ENCODE measurements at places on chromosomes 2 and 18.

- DNase-seq: no peak
These were observed 248.8 kb upstream of the FN1 start for GRCh38 chr2:215684448-215685237.

DNA sequence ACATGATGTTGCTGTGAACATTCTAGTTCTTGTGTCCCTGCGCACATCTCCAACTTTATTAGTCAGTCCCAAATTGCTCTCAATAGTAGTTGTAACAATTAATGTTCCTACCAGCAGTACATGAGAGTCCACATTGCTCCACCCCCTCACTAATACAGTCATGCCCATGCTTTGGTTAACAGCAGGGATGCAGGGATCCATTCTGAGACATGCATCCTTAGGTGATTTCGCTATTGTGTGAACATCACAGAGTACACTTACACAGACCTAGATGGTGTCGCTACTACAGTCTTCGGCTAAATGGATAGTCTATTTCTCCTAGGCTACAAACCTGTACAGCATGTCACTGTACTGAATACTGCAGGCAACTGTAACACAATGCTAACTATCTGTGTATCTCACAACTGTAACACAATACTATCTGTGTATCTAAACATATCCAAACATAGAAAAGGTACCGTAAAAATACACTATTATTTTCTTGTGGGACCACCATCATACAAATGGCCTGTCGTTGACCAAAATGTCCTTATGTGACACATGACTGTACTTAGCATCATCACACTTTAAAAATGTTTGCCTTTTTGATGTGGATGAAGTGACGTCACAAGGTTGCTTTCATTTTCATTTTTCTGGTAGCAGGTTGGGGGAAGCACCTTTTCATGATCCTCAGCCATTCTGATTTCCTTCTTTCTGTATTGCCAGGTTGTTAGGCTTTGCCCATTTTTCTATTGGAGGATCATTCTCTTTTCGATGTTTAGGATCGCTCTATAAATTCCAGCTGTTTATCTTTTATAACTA is 82.9 kb upstream of the RNF152 start:
- peak; percentile 46 for DNase-seq

DNA sequence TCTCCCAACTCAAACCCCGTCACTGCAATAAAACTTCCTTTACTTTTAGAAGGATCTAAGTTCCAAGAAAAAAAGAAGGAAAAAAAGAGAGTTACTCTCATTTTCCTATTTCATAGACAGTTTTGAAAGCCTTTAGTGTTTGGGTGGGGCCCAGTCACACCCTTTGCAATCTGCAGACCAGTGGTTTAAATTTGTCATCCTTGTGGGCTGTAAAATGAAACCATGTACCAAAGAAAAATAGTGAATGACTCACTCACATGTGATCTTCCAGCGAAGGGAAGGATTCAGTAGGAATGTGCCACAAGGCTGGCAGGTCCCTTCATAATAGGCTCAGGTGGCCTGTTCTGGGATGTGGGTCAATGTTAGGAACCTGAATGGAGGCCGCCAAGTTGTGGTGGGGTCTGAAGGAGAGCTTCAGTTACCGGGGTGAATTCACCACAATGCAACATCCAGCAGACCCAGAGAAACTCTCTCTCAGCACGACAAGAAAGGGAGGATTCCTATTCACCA is 28.3 kb downstream of the ANXA4 start:
- DNase-seq: peak; percentile 7

DNA sequence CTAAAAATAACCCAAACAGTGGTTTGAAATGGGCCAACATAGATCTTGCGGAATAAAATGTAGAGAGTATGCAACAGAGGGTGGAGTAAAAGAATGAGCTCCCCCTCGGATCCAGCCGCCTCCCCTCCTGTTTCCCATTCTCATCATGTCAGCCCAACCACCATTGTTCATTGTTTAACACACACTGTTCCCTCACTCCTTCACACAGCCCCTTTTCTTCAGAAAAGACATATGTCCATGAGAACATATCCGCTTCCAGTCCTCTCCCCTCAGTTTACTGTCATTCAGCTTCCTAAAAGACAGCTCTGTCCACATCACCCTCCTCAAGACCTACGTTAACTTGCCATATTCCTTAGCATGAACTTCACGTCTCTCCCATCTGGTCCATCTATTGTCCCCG is 62.9 kb upstream of the SERTAD2 start:
- no peak for DNase-seq

DNA sequence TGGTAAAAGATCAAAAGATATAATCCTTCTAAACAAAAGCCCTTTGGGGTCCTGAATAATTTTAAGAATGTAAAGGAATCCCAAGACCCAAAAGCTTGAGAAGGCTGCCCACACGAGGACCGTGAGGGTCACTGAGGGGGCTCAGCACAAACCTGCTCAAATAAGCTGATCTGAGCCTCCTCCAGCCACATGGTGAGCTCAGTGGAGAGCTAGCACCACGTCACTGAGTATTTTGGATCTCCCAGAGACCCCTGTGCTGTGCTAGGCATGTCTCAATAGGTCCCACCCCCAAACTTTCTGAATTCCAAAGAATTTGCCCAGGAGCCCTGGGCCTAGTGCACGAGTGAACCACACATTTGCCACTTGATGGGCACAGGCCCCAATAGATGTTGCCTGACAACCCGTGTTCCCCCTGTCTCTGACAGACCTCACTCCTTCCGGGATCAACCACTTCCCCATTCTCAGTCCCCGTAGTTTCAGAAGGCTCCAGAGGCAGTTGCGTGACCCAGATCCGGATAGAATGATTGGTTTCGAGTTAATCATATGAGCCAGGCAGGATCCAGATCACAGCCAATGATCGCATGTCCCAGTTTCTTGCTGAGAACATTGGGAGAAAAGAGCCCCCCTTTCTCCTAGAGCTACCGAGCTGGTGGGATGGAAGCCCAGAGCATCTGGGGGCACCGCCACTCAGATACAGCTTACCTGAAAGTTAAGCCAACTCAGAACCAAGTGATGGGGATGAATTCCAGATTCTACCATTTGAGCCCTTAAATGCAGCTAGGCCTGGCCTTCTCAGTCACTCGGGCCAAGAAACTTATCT is 203.8 kb downstream of the TNS1 start:
- DNase-seq: no peak

DNA sequence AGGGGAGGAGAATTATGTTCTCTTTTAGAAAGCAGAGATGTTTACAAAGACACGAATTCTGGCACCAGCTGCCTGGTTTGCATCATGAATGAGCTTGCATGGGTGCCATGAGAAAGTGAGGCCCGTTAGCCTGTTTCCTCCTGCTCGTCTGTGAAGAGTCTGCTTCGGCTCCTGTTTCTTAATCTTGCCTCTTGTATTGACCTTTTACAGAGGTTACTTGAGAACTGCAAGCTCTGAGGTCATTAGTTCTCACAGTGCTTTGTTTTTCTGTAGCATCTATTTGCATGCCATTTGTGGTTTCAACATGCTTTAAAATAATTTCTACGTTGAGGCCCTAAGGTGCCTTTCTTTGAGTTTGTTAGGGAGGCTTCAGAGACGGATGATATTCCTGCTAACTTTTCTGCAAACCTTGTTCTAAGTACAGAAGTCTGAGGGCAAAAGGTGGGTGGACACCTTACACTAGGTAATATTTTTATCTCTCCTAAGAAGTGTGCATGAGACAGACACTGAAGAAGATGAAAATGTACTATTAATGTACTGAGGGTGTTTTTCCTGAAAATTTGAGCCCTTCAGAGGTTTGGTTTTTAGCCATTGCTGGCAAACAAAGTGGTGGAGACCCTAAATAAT is 53.4 kb upstream of the LINC00305 start:
- no peak for DNase-seq

DNA sequence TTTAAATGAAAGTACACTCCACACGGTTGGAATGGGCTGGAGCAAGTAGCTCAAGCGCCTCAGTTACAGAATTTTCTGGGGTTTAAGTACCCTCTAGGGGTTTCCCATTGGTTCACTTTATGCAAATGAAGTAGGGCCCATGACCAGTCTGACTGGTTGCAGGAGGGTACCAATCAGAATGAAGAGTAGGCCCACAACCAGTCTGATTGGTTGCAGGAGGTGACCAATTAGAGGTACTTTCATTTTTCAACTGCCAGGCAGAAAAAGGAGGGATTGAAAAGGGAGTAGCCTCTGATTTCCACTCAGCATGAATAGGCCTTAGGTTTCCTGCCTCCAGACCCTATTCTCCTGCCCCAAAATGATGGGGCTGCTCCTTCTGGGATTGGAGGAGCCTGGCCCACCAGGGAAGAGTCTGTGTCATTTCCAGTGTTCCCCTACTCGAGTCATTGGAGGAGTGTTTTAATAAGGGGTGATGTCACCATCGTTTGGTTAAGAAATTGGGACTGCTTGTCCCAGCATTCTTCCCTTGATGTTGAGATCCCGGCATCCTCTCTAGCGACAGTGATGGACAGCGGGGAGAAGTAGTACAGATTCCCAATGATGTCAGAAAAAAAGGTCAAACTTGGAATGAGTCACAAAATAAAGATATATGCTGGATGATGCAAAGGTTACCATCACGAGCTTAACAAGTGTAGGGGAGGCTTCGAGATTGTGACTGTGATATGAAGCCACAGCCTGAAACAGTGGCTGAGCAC is 210.4 kb downstream of the SH3BP4 start:
- DNase-seq: no peak

DNA sequence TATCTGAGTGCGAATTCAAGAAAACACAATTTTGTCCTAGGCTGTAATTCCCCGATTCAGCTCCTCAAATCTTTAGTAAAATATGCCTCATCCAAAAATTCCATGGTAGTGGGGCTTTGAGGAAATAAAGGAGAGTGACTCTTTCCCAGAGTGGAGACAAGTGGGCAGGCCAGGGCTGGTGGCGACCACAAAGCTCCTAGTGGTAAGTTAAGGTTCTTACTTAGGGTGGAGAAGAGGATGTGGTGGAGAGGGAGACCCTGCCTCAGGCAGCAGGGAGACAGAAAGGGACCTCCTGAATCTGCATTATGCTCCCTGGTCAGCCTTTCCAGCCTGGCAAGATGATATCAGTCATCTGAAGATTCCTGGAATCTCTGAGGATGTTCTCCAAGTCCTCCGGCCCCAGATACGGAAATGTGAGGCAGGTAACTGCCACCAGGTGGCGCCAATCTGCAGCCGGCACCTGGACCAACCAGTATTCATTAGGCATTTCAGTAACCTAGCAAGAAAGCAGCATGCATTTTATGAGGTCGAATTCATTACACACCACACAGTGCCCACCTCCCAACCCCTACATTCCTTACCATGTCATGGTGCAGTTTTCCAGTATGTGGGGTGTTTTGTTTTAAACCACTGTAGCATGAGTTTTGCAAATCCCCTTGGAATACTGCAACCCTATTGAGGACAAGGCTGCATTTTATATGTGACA is 106.4 kb downstream of the POLE4 start:
- DNase-seq: peak; percentile 28

All from CD4-positive, alpha-beta T cell treated with Interleukin-6 at 100 ng/mL for 8 hours (primary cell).